Pancreas (tissue), 10 donors: ENCODE measurements at places on chromosomes 1 and 21.
A peak's percentile ranks its signal among the peaks of the same experiment; 100 is the strongest.

- no peak overlapping the region for H3K4me3 ChIP-seq
- no peaks in the 10 kb centered on the region for H3K4me1 ChIP-seq
- no peak overlapping the region for H3K27ac ChIP-seq
- no peak for DNase-seq
- H3K36me3 ChIP-seq, result no peaks in the 10 kb centered on the region
Observed at GRCh38 chr1:194710671-194711070, 1524.3 kb upstream of the B3GALT2 start.

GRCh38 chr1:205032508-205032907 lies 10.5 kb upstream of the CNTN2 start:
- H3K27ac ChIP-seq, result no peak overlapping the region
- no peak for DNase-seq
- no peaks in the 10 kb centered on the region for H3K4me1 ChIP-seq
- no peaks in the 10 kb centered on the region for H3K27me3 ChIP-seq
- no peaks in the 10 kb centered on the region for H3K36me3 ChIP-seq
- H3K4me3 ChIP-seq, result no peak overlapping the region

- H3K27me3 ChIP-seq, result no peaks in the 10 kb centered on the region
- H3K36me3 ChIP-seq, result peaks cover under 1% of the 10 kb centered on the region
- H3K4me1 ChIP-seq, result no peaks in the 10 kb centered on the region
- no peak overlapping the region for H3K4me3 ChIP-seq
Observed at GRCh38 chr1:21725748-21726392, 56.7 kb upstream of the RAP1GAP start.

DNA sequence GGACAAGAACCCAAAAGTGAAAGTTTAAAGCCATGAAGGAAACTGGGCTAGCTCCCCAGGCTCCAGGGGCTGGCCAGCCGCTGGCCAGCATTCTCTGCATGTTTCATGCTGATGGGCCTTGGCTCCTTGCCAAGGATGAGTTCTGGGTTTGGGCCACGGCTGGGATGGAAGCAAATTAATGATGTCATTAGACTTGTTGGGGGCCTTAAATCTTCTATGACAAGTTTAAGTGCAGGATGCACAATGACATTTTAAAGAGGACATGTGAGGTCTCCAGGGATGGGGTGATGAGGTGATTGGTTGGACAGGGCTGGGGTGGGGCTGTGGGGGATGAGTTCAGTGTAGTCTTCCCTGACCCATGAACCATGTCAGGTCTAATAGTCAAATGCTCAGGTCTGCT lies 199.6 kb downstream of the TRABD2B start:
- DNase-seq, result no peak
- H3K27me3 ChIP-seq, result no peaks in the 10 kb centered on the region
- no peaks in the 10 kb centered on the region for H3K36me3 ChIP-seq
- H3K27ac ChIP-seq, result no peak overlapping the region

DNA sequence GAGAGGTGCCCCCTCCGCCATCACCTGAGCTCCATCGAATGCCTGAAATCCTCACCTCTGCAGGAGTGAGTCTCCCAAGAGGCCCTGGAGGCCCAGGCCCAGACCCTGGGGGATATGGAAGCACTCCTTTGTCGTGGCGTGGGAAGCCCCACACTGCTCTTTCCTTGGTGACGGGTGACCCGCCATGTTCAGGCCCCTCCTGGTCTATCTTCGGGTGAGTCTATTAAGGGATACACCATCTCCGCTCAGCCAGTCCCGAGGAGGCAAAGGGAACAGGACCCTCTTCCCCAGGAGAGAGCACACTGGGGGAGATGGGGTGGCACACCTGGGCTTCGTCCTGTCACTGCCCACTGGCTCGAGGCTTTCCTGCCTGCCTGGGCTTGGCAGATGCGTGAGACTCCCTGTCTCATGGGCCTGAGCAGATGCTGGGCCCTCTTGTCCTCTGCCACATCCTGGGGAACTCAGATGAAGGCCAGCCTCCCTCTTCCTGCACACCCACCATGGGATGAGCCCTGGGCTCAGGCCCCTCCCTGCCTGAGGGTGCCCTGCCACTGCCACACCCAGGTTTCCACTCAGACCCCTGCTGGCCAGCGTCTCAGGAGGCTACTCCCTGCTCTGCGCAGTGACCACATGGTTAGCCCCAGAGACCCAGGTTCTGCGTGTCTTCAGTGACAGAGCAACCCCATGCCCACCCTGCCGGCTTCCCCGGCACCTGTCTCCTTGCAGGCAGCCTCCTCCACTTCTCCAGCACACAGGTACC lies 3.8 kb upstream of the NPHP4 start:
- no peak overlapping the region for H3K27ac ChIP-seq
- no peaks in the 10 kb centered on the region for H3K36me3 ChIP-seq
- H3K27me3 ChIP-seq, result no peaks in the 10 kb centered on the region
- DNase-seq, result peak; percentile 19

- no peaks in the 10 kb centered on the region for H3K4me1 ChIP-seq
- no peaks in the 10 kb centered on the region for H3K27me3 ChIP-seq
- no peak overlapping the region for H3K27ac ChIP-seq
- H3K36me3 ChIP-seq, result no peaks in the 10 kb centered on the region
Observed at GRCh38 chr1:202397256-202397655, 48.8 kb downstream of the PPP1R12B start.

- H3K4me3 ChIP-seq, result no peak overlapping the region
- H3K36me3 ChIP-seq, result no peaks in the 10 kb centered on the region
- H3K27me3 ChIP-seq, result no peaks in the 10 kb centered on the region
- no peaks in the 10 kb centered on the region for H3K4me1 ChIP-seq
Observed at GRCh38 chr21:25273959-25274358, 333.3 kb downstream of the MRPL39 start.

- H3K36me3 ChIP-seq, result no peaks in the 10 kb centered on the region
- H3K27ac ChIP-seq, result no peak overlapping the region
- no peak for DNase-seq
- H3K4me3 ChIP-seq, result no peak overlapping the region
- H3K27me3 ChIP-seq, result no peaks in the 10 kb centered on the region
Observed at GRCh38 chr1:227996187-227996950, 10.4 kb upstream of the WNT3A start.
